ENCODE measurements at places on chromosomes 3 and 15.

- DNase-seq = no peak
Observed at GRCh38 chr3:11400213-11400612, 128.0 kb downstream of the ATG7 start.

DNA sequence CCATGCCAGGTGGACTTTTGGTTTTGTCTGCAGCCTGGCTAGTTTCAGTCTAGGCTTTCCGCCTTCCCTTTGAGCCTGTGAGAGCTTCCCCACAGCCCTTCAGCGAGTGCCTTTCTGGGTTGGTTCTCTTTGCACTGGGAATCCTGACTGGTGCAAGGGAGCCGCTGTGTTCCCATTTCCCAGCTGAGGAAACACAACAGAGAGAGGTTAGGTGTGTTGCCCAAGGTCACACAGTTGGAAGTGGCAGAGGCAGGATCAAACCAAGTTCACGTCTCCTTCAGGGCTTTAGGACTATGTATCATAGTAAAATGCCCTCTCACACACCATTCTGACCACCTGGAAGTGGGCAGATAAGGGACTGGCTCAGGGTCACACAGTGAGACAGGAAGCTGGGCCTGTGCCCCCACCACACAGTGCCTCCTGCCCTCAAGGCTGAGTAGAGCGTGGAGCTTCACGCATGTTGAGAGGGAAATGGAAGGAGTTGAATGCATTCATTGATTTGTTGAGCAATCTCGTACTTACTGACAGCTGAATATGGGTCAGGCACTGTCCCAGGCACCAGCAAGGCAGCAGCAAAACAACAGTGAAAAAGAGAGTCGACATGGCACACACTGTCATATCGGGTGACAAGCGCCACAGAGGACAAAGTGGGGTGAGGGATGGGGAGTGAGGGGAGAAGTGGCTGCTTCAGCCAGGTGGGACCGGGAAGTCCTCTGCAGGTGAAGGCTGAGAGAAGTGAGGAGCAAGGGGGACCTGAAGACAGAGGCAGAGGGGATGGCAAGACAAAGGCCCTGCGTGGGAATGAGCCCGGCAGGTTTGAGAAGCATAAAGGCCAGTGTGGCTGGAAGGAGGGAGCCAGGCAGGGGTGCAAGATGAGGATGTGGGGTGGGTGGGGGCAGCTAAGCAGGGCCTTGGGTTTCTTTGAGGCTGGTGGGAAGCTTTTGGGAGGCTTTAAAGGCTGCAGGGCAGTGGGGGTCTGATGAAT, 12.3 kb upstream of the ANPEP start:
- DNase-seq = no peak

- no peak for DNase-seq
Observed at GRCh38 chr3:149497966-149498670, 23.6 kb downstream of the TM4SF4 start.

- DNase-seq = no peak
Observed at GRCh38 chr3:66499881-66500575, 794 bp downstream of the LRIG1 start.

- DNase-seq = no peak
Observed at GRCh38 chr15:32942401-32942841, 224.6 kb downstream of the GREM1 start.

DNA sequence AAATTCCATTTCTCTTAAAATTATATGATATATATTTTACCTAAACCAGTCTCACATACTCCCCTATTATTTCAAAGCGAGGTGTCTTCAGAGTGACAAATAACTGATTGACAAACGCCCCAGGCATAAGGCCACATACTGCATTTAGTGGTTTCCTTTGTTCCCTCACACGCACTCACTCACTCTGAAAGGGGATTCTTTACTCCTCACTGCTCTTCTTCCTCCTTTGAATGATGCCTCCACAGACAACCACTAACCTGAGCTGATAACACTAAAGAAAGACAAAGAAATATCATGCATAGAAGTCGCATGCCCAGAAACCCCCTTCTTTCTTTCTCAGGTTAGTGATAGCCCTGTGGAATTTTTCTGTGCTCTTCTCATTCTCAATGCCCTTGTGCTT, 24.1 kb upstream of the BBX start:
- no peak for DNase-seq
